ENCODE measurements at places on chromosomes 5 and 9.

GRCh38 chr9:84667571-84668195 lies 1.8 kb upstream of the NTRK2 start:
- DNase-seq: no peak

GRCh38 chr9:109113254-109113653 lies 6.5 kb downstream of the TMEM245 start:
- DNase-seq: no peak

GRCh38 chr5:91927439-91927838 lies 544.3 kb upstream of the ARRDC3 start:
- no peak for DNase-seq

- DNase-seq: no peak
Observed at GRCh38 chr5:149546974-149547373, 4.3 kb downstream of the CSNK1A1 start.

GRCh38 chr9:114163517-114163951 lies 8.2 kb downstream of the COL27A1 start:
- DNase-seq: no peak

GRCh38 chr5:115553082-115553481 lies 8.5 kb upstream of the FEM1C start:
- DNase-seq: no peak

GRCh38 chr5:134517553-134517952 lies 7.9 kb upstream of the JADE2 start:
- no peak for DNase-seq

DNA sequence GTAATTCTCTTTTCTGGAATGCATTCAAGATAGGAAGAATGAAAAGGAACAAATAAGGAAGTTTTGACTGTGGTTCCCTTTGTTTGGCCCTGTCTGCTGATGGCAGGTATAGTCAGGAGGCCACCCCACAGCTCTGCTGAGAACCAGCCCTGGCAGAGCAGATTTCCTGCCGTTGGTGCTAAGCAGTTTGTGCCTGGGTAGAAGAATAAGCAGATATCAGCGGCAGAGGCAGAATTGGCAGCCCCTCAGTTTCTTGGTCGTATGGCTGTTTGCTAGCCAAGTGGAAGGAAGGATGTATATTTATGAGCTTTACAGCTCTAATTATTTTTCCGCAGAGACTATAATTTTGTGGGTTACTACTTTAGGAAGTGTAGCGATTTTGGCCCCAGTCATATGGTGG lies 310.2 kb upstream of the RFX3 start:
- no peak for DNase-seq

- DNase-seq: no peak
Observed at GRCh38 chr5:67481362-67481761, 284.8 kb upstream of the CD180 start.

- DNase-seq: no peak
Observed at GRCh38 chr9:11142965-11143738, 530.4 kb upstream of the PTPRD start.

GRCh38 chr5:32814141-32814540 lies 103.0 kb downstream of the NPR3 start:
- no peak for DNase-seq

GRCh38 chr9:86281593-86282076 lies 703 bp downstream of the ISCA1 start:
- no peak for DNase-seq

DNA sequence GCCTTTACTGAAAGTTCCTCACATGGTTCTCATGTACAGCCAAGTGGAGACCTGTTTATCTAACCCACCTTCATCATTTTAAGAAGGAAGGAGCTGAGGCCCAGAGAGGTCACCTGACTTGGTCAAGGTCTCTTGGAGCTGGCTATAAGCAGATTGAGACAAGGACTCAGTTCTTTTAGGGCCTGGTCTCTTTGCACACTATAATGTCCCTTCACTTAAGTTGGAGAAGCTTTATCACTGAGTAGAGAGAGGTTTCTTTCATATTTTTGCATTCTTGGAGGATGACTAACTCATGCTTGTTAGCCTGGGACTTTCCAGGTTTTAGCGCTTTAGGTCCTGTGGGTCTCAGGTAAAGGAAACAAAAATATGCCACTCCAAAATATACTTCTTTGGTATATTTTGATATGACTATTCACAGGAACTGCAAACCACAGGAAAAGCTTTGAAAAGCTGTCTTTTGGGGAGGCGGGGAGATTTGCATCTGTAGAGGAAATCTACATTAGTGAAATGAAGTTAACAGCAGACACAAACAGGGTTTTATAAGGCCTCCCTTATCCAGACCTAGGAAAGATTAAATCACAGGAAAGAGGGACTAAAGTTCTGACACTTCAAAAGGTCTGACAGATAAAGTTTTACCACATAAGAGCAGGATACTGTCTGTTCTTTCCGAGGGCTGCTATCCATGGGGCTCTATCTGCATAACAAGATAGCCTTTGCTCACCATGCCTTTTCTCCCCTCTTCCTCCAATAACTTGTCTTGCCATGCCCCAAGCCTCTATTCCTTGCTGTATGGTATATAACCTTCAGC lies 95.8 kb upstream of the ANKRD55 start:
- peak; percentile 52 for DNase-seq

GRCh38 chr5:317086-317811 lies 4.3 kb upstream of the AHRR start:
- peak; percentile 80 for DNase-seq

DNA sequence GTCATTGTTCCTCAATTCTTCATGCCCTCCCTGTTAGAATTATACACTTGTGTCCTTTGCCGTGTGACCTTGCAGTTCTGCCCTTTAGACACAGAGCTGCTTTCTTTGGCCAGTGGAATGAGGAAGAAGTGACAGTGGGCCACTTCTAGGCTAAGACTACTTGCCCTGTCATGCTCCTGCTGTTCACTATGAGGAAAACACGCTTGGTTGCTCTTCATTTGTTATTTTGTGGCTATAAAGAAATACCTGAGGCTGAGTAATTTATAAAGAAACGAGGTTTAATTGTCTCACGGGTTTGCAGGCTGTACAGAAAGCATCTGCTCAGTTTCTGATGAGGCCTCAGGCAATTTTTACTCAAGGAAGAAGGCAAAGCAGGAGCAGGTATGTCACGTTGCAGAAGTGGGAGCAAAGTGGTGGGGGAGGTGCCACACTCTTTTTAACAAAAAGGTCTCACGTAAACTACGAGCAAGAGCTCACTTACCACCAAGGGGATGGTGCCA lies 279.1 kb upstream of the DMAC1 start:
- no peak for DNase-seq

GRCh38 chr5:31131381-31131891 lies 62.0 kb upstream of the CDH6 start:
- DNase-seq: no peak

- no peak for DNase-seq
Observed at GRCh38 chr5:31952067-31952466, 222.1 kb downstream of the GOLPH3 start.

DNA sequence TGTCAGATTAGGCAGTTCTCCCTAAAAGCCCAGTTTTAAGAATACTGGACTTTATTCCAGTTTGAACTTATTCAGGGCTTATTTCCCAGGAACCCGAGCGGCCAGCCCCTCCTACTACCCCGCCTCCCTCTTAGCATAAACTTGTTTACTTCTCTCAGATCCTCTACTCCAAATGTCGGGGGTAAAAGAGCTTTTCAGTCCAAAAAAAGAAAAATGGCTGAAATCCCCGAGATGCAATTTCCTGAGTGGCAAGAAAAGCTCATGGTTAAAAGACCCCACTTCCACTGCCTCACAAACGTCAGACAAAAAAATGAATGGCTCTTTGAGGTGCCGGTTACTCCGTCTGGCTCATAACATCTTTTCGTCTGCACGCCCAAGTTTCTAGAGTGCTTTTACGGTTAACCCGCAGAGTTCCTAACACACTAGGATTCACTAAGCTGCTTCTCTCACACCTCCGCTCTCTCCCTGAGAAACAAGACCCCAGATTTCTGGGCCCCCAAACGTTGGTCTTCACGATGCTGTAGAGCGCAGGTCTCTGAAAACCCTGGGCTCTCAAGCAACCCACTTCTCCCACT lies 402 bp downstream of the BRD8 start:
- DNase-seq: peak; percentile 54

DNA sequence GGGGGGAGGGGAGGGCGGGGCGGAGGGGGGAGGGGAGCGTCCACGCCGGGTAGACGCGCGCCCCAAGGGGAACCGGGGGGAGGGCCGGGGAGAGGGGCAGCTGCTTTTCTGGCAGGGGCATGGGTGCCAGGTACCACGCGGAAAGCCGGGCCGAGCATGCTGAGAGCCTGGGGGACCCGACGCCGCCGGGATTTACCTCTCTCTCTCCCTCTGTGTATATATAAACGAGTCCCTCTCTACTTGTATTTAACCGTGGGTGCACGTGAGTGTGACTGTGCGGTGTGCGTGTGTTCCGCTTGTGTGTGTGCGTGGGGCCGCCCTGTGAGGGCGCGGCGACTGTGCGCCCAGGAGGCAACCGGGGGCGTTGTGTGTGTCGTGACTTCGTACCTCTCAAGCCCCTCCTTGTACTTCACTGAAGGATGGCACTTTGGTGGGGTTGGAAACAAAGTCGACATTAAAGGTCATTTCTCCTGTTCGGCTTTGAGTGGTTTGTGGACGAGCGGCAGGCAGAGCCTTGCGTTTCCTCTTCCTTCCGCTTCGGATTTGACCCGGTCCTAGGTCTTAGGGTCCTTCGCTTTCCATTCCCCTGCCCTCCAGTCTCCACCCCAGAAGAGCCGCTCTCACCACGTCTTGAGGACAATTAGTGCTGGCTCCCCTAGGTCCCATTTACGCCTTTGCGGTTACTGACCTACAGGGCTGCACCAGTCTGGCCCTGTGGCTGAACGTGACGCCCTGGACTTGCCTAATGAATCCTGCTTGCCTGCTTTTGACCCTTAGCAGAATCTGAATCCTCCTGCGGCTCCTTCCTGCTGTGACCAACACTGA lies 36.2 kb upstream of the TTC1 start:
- DNase-seq: no peak

DNA sequence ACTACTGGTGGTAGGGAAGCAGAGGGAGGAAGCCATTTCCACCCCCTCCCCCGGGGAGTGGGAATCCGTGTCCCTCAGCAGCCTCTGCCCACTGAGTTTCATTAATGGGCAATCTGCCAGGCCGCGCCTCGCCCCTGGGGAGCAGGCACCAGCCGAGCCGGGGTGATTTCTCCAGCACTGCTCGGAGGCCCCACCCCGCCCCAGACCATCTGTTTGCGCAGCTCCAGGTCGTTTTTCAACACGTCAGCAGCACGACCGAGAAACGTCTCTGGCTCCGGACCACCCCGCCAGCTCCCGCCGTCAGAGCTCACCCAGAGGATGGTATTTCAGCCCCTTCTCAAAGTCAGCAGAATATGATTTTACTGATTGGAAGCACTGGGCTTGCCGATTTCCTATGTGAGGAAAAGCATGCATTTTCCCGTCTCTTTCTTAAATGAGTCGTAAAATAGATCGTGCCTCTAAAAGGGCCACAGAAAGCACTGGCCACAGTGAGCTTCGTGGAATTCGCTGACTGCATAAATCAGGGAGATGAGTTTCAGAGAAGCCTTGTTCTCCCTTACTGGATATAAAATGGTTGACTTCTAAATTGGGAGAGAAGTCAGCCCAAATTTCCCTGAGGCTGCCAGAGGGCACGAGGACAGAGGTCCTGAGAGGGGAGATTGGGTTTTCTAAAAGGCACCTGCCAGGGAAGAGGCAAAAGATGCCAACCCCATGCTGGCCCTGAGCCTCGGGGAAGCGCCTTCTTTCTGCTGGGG lies 47.0 kb downstream of the OLFM1 start:
- no peak for DNase-seq

GRCh38 chr9:86301686-86302085 lies 19.3 kb upstream of the ISCA1 start:
- DNase-seq: no peak
